GM10248 (cell line): ENCODE measurements at places on chromosomes 13 and 19.
A peak's percentile ranks its signal among the peaks of the same experiment; 100 is the strongest.

GRCh38 chr13:61935710-61936109, 520.1 kb upstream of the PCDH20 start:
- no peak for DNase-seq

DNA sequence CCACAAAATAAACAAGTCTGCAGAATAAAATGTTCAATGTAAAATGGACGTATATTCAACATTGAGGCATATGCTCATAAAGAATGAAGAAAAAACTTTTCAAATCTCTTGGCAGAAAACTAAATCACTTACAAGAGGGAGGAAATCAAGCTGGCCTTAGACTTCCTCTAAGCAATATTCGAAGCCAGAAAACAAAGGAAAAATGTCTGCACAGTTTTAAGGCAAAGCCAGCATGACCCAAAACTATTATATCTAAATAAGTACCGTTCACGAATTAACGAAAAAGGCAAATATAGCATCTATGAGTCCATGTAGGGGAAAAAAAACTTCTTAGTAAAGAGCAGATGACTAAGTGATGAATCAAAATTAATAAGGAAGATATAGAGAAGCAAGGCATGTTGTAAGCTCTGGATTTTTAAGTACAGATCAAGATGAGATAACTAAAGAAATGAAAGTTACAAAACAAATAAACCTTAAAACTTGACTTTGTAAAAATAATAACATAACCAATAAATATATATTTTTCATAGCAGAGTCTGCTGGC, 101.3 kb downstream of the KCNRG start:
- no peak for DNase-seq

DNA sequence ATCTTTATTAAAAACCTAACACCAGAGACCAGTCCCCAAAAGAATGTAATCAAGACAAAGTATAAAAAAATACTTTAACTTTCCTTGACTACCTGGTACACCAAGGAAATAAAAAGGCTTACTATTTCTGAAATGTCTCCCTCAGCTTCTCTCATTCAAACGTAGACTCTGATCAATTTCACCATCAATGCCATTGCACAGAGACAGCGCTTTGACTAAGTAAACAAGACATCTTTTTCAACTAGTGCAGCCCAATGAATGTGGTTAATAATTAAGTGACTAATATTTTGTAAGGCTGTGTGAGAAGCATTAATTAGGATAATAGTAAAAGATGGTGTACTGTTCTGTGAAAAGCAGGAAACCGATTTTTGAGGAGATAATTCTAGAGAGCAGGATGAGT, 7.3 kb upstream of the RAP2A start:
- no peak for DNase-seq

DNA sequence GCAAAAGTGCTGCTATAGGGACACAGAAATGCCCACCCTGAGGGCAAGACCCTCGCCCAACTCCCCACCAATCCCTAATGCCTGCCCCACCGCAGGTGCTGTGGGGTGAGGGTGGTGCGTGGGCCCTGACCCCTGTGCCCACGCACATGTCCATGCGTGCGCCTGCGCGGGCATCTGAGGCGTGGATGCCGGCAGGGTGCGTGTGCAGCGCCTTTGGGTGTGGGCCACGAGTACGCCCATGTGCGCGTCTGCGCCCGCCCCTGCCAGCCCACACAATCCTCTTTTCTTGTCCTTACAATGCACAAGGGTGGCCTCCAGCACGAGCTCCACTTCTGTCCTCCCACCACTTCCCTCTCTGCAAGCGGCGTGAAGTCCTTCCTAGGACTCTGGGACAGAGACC, 14.3 kb downstream of the FUT6 start:
- no peak for DNase-seq

GRCh38 chr19:35986664-35987570, 8.1 kb upstream of the SDHAF1 start:
- peak; percentile 56 for DNase-seq

DNA sequence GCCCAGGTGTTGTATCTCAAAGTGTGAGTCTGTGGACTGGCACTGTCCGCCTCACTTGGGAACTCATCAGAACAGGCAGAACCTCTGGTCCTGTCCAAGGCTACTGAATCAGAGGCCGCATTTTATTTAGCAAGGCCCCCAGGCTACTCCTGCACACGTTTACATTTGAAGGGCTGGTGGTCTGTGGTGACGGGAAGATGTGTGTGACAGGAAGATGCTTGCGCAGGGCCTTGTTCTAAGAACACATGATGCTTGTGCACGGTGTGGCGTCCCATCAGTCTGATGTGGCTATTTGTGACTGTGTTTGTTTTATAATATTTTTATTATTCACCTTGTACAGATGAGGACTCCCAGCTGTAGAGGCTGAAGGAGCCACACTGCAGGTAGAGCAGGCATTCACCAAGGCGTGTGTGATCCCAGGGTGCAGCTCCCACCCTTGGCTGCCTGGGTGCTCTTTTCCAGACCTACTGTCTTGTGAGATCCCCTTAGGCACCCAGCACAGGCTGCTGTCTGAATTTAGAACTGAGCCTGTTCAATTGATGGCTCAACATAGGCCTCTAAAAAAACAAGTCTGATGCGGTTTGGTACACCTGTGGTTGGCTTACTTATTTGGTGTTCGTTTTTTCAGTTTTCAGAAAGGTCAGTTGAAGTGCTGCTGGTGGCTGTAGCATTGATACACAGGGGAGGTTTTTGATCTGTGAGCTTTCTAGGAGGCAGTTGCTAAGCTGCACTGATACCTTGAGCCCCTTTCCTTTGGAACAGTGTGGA, 3.1 kb downstream of the SLC25A15 start:
- DNase-seq, result no peak
